ENCODE measurements at places on chromosomes 4 and X.

- DNase-seq, result no peak
Observed at GRCh38 chr4:56692576-56692975, 11.5 kb upstream of the HOPX start.

GRCh38 chrX:129606918-129607317 lies 47.8 kb downstream of the APLN start:
- no peak for DNase-seq

GRCh38 chrX:79159800-79160199 lies 15.3 kb downstream of the GPR174 start:
- no peak for DNase-seq

GRCh38 chrX:18255059-18255458 lies 34.4 kb upstream of the BEND2 start:
- no peak for DNase-seq

- no peak for DNase-seq
Observed at GRCh38 chrX:2517055-2517454, 16.3 kb upstream of the DHRSX start.

DNA sequence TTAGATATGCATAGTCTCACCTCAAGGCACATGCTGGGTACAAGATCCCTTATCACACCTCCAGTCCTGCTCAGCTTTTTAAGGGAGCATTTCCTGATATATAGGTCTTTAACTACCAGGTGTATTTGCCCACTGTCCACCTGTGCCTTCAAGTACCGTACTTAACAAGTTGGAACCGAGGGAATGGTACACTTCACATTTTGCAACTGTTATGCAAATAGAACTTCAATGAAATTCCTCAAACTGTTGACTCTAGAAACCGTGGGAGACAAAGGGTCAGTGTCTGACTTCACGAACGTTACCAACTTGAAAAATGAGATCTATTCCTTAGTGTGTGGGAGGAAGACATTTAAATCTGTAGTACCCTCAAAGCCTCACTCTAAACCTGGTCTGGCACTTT lies 5.2 kb downstream of the TRIM2 start:
- no peak for DNase-seq

- DNase-seq, result no peak
Observed at GRCh38 chr4:128835498-128836222, 26.2 kb downstream of the JADE1 start.

DNA sequence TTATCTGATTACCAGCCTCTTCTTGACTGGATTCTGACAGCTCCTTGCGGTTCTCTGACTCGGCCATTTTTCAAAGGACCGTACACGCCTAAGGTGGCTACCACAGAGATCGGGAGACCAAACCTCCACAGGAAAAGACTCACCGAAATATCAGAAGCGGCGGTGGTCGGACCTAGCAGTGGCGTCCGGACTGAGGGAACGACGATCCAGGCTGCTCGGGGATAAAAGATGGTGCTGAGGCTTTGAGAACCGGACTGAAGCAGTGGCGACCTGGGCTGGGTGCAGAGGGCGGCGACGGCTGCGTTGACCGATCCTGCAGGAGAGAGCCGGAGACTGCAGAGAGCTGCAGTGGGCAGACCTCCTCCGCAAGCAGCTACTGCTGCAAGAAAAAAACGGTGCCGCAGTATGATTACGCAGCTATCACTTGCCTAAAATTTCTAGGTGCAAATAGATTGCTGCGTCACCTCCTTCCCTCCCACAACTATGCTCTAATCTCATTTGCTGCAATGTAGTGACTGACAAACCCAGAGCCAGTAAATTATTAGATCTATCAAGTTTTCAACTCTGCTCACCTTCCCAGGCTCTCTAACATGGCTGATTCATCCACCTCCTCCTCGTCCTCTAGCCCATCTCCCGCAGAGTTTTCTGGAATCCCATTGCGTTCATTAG lies at the start of gene NAP1L2:
NAP1L2 (minus strand) TSS at position 426 of the 669 bp plus-strand sequence; CDS start at position 67, 359 bp downstream.
- DNase-seq, result peak; percentile 31

DNA sequence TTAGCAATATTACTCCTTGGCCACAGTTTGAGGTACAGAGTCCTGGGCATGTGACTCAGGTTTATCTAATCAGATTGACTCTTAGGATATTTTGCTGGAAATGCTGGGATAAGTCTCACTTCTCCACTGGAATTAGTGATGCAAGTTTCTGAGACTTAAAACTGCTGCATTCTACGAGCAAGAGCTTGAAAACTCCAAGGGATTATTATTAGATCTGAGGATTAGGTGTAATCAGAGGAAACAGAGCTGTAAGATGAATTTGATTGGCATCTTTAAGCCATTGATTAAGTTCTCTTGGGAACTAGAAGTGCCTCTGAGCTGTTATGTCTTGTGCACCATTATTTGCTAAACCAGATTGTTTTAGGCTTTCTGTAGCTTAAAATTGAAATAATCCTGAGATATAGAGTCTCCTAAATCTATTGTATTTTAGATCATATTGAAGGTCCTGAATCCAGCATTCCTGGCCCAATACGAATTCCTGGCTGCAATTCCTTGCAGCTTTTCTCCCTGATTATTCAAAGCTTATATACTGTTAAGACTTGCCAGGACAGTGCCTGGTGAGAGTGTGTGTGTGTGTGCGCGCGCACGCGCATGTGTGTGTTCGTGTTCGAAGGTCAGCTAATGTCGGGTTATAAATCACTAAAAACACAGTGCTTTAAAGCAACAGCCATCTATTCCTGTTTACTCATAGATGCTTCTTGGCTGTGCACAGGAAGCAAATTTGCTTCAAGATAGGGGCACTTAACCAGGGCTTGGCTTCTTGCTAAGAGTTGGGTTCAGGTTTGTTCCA lies 735.1 kb downstream of the STIM2 start:
- no peak for DNase-seq

DNA sequence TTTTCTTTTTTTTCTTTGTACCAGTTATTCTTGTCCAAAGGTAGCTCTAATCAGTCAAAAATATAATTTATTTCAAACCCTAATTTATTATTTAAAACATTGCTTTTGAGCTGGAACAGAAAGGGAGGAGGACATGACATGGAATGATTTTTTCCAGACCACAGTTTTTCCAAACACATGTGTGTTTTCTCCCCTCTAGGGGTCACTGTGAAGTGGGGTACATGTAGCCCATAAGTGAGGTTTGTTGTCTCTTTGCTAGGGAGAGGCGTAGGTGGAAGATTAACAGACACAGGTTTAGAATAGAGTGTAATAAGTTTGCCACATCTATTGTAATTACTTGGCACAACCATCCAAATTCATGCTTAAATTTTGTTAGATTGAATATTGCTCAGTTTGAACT lies 83.0 kb downstream of the TNIP2 start:
- no peak for DNase-seq

GRCh38 chr4:53459548-53459947 lies 82.1 kb downstream of the FIP1L1 start:
- no peak for DNase-seq

- no peak for DNase-seq
Observed at GRCh38 chr4:83390944-83391343, 56.3 kb upstream of the HPSE start.

- DNase-seq, result no peak
Observed at GRCh38 chr4:111027526-111027925, 404.6 kb upstream of the PITX2 start.

DNA sequence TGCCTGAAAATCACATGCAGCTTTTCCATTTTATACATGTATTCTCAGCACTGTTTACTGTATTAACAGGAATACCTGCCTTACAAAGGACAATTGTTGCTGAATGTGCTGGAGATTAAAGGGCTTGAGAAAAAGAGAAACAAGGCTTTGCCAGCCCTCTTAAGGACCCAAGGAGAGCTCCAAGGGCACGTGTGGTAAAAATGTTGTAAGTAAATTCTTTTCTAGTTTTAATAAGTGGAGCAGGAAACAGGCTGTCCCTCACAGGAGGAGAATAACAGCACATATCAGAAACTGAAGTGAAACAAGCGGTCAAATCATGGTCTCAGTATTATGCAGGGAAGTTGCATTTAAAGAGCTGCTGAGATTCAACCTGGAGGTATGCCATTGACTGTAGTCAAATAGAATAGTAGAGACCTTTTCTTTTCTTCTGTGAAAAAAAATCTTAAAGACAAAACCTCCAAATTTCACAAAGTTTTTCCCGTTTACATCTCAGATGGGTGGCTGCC lies 18.5 kb downstream of the IGFBP7 start:
- no peak for DNase-seq

- DNase-seq, result no peak
Observed at GRCh38 chrX:6708676-6709380, 173.9 kb upstream of the VCX3A start.

DNA sequence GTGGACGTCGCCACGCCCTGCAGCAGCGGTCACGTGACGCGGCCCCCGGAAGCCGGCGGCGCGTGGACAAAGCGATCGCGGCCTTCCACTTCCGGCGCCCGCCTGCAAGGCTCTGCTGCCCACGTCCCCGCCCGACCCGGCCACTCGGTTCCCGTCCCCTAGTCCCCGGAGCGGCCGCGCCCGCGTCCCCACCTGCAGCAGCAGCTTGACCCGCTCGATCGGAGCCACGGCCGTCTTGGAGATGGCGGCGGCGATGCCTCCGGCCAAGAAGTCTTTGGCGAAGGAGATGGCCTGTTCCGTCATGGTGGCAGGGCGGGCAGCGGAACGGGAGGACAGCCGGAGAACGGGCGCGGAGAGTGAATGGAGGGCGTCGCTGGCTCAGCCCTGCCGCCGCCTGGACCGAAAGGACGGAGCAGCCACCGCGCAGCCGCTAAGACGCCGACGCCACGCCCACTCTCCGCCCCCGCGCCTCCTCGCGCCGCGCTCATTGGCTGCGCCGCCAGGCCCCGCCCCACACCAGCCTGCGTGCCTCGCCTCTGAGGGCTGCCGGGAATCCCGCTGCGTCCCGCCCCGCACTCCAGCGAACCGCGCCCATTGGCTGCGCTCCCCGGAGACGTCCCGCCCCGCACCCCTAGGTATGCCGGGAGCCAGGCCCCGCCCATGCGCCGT lies at the start of gene SLC25A6:
SLC25A6 (minus strand) TSS at position 407 of the 669 bp plus-strand sequence; CDS start at position 303, 104 bp downstream.
- DNase-seq, result peak; percentile 99

DNA sequence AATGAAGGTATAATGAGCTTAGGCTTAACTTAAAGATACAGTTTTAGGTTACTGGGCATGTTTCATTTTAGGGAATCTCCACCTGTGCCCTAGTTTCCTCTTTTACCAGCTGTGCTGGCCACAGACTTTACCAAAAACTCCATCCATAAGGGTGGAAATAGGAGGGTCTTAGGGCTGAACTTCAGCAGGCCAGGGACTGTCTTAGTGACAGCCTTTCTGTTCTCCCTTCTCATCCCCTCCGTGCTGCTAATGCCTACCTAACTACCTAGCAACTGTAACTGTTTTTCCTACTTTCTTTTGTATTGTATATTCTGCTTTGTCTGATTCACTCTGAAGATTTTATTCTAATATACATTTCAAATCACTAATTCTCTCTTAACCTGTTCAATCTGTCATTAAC lies 1375.3 kb downstream of the PCDH18 start:
- no peak for DNase-seq

- no peak for DNase-seq
Observed at GRCh38 chr4:95877636-95878035, 37.7 kb downstream of the PDHA2 start.

GRCh38 chr4:72568959-72569718 lies at the start of gene ADAMTS3:
Gene ADAMTS3 (minus strand): TSS chr4:72569221. CDS start chr4:72568762, 459 bp downstream.
- DNase-seq, result peak; percentile 34

GRCh38 chr4:6885953-6886557 lies 23.6 kb upstream of the TBC1D14 start:
- DNase-seq, result no peak

DNA sequence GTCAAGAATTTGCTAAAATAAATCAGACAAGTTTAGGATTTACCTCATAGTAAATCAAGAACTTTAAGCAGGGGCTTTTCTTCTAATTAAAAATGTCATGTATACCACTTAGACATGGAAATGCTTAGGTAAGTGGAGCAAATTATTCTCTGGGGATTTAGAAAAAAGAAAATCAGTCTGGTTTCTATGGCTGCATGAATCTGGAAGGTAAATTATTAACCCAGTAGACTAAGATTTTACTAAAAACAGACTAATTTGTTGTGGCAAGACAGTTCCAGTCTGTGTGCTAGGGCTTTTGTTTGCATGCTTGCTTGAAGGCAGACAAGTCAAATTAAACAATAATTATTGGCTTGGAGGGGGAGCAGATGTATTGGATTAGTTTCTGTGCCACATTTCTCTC lies 140.6 kb downstream of the TBL1X start:
- DNase-seq, result no peak

DNA sequence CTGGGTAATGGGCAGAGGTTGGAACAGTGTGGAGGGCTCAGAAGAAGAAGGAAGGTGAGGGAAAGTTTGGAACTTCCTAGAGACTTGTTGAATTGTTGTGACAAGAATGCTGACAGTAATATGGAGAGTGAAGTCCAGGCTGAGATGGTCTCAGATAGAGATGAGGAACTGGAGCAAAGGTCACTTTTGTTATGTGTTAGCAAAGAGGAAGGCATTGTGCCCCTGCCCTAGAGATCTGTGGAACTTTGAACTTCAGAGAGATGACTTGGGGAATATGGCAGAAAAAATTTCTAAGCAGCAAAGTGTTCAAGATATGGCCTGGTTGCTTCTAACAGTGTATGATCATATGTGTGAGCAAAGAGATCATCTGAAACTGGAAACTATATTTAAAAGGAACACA lies 37.9 kb upstream of the MSX1 start:
- DNase-seq, result no peak

DNA sequence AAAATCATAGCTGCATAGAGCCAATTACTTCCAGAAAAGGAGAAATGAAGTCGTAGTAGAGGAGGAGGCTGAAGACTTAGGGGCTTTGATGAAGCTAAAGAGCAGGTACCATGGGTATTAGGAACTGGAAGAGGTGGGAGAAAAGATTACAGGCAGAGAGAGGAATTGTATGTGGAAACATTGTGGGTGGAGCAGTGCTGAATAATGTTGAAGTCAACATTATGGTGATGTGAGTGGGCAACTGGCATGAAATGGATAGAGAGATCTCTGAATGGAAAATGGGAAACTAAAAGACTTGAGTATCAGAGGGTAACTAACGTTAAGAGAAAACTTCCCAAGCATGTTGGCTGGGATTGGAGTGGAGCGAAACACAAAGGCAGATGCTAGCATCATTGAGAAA lies 92.5 kb downstream of the AREG start:
- DNase-seq, result no peak

DNA sequence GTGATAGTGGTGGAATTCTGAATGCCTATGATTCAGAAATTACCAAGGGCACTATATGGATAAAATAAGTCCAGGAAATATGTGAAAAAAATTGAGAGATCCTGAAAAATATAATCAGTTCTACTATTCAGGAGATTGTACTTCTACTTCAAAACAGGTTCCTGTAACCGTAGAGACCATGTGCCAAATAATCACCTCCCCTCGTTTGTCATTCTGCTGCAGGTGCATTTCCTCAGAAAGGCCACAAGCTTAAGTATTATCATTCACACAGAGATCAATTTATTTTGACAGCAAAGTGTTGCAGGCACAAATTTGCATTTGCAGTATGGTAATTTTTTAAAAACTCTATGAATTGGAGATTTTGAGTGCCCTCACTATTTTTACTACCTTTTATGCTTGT lies 1000.0 kb downstream of the CCSER1 start:
- no peak for DNase-seq

DNA sequence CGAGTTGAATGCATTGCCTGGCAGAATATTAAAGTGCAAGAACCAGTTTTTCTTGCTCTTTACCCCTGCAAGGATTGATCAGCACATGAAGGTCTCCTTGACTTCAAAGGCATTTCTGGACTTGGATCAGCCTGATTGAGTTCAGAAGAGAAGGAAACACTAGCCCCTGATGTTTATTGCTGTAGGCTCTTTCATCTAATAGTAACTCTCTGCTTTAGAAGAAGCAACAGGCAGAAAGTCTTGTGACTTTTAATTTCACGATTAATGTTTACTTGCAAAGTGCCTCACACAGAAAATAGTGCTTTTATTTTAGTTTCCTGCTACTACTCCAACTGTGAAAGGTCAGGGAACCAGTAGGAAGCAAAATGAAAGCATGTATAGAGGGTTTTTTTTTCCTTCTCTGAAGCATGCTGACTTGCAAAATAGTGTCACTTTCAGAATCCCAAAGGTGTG lies 69.1 kb downstream of the PCDH7 start:
- DNase-seq, result no peak
